A549 treated with Hydrocortisone at 1 μM for 4 hours (cell line): ENCODE measurements at places on chromosomes 16 and 17. TPM values are rescaled to one million over a fixed set of nuclear protein-coding genes. Genes with fewer than 3 reads are reported as not detected.

Gene ABI3
- total RNA-seq = 0.12 TPM in 1 of 5 replicates, not detected in the others

Gene ABCA6
- total RNA-seq = 0.03 to 0.16 TPM in 2 of 5 replicates, not detected in the others

Gene PTX4
- total RNA-seq = not detected in 5 replicates

Gene ZMYND15
- 0.31 to 0.51 TPM (median 0.41 TPM) in 5 replicates for total RNA-seq

Gene WDR81
- 26.4 to 32.9 TPM (median 28.7 TPM) in 5 replicates for total RNA-seq

Gene PTGES3L
- 0.95 to 1.4 TPM (median 1.1 TPM) in 5 replicates for total RNA-seq

Gene TBC1D3L
- 9.0 to 12.6 TPM (median 11.7 TPM) in 5 replicates for total RNA-seq

Gene KRT9
- not detected in 5 replicates for total RNA-seq

Gene TNFSF12
- total RNA-seq = 9.9 to 13.2 TPM (median 11.0 TPM) in 5 replicates

Gene CNGB1
- total RNA-seq = 0.06 to 0.18 TPM (median 0.09 TPM) in 5 replicates
